AG08395 (cell line): ENCODE measurements at places on chromosomes 16 and 17.
A peak's percentile ranks its signal among the peaks of the same experiment; 100 is the strongest.

DNA sequence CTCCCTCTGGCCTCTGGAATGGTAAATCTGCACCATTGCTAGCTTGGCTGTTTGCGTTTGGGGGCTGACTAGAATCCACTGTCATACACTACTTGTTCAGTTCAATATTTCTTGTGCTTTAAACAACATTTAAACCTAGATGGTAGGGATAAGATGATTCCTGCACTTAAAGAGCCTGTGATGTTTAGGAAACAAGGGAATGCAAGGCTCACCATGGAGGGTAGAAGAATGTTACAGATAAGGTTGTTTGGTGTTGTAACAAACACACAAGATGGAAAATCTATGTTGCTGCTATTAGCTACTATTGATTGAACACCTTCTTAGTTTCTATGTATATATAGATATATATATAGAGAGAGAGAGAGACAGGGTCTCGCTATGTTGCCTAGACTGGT, 31.4 kb downstream of the YPEL2 start:
- DNase-seq, result no peak

DNA sequence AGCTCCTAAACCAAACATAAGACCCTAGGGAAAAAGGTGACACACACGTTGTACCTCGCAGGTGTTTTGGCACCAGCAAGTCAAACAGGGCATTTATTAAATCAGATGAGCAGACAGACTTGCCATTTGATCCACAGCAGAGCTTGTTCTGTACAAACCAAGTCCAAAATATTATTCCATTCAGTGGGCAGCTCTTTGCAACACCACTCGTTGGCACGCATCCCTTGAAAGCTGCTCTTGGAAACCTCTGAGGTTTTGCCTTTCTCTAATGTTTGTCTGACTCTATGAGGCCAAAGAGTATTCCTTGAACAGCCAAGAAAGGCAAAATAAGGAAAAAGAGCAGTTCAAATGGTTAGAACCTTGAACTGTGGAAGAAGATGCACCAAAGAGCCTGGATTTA, 12.7 kb downstream of the TMEM100 start:
- DNase-seq, result no peak

DNA sequence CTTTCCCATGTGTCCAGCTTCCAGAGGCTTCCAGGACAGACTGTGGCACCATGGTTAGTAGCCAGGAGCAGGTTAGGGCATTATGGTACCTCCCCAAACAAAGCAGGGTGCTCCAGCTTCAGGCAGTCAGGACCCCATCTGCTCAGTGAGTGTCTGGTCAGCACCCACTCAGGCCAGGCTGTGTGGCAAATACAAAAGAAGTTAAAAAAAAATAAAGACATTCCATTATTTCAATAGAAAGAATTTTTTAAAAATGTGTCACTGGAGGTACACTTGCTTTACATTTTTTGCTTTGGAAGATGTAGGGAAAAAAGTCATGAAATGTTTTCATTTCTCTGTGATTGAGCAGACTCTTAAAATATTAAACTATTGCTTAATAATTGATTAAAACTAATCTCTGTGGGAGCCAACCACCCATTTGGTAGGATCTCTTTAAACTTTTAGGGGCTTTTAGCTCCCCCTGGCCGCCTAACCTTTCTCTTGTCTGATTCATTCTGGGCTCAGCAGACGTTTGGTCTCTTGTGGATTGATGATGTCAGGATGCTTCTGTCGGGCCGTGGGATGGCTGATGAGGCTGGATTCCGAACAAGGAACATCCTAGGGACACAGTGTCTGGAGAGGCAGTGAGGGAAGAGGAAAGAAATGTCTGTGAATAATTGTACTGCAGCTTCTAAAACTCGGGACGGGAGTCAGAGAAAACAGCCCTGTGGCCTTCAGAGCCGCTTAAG, 28.4 kb upstream of the NPTX1 start:
- peak; percentile 83 for DNase-seq

DNA sequence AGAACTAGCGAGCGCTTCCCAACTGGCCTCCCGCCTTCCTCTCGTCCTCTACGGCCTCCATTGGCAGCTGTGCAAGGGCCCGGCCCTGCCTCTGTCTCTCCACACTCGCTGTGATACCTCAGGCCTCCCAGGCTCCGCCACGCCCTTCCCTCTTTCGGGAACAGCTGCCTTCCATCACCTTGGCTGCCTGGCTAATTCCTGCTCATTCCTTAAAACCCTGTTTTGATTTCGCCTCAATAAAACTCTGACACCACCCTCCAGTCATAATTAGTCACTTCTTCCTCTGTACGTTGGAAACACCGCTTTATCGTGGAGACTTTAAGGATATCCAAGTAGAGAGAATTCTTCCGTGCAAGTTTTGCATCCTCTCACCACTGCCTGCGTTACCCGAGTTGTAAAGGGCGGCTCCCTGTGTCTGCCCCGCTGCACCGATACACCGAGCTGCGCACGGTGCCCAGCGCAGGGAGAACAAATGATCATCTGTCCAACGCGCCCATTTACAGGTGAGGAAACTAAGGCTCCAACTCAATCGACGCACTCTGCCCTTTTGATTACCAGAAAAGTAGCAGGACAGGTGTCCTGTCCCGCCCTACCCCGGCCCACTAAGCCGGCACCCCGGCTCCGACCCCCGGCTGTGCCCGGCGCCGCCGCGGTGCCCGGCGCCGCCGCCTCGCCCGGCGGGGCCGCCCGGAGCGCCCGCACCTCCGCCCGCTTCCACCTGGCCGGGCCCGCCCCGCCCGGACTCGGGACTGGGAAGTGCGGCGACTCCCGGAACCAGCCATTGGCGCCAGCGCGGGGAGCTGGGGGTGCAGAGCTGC, 139.7 kb downstream of the SEC14L1 start:
- DNase-seq, result peak; percentile 19

- DNase-seq, result no peak
Measured at GRCh38 chr17:70355185-70355584, 185.9 kb downstream of the KCNJ2 start.

GRCh38 chr17:45009676-45010467, 41.6 kb downstream of the DCAKD start:
- DNase-seq, result no peak

DNA sequence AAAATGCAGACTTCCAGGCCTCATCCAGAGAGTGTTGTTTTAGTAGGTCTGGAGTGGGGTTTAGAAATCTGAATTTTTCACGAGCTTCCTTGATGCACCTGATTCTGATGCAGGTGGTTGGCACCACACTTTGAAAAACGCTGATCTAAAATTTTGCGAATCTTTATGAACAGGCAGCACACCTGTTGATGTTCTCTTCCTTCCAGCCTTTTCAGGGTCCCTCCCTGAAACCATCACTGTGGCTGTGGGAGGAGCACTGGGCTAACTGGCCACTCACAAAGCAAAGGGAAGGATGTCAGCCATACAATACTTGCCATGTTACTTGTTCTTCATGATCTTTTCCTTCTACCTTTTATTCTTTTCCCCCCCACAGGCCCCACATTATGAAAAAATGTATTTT, 14.2 kb downstream of the LDAF1 start:
- no peak for DNase-seq

DNA sequence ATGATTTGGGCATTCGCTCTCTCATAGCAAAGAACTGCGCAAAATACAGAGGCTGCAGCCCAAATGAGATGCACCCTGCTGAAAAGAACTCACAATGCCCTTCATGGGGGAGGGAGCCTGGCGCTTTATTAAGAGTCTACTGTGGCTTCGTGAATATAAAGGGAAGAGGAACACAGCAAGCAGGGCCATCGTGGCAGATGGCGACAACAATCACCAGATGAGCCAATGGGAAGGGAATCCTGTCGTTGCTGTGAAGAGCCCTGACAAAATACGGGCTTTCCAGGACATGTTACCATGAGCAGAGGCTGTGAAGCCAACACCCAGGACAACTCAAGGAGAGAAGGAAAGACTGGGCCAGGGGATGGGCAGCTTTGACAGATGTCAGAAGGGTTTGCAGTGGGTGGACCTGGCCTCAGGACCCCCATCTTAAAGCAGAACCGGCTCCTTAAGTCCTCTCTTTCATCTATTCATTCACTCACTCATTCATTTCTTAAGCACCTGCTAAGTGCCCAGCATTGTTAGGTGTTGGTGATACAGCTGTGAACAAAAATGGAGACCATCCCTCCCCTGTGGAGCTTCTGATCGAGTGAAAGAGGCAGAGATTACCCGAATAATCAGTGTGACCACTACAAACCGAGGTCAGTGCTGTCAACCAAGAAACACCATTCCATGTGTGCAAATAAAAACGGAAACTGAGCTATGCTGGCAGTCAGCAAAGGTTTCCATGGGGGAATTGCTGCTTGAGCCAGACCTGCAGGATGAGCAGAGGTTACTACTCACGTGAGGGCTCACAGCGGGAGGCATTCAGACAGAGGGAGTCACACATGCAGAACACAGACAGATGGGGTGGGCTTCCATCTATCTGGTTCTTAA, 125.8 kb downstream of the DYNLRB2 start:
- DNase-seq, result no peak

GRCh38 chr16:3876695-3877094, 3.8 kb downstream of the CREBBP start:
- peak; percentile 30 for DNase-seq

- no peak for DNase-seq
Measured at GRCh38 chr16:30060836-30061554, 4.6 kb upstream of the ALDOA start.

- no peak for DNase-seq
Measured at GRCh38 chr16:66206363-66206762, 160.1 kb upstream of the CDH5 start.

DNA sequence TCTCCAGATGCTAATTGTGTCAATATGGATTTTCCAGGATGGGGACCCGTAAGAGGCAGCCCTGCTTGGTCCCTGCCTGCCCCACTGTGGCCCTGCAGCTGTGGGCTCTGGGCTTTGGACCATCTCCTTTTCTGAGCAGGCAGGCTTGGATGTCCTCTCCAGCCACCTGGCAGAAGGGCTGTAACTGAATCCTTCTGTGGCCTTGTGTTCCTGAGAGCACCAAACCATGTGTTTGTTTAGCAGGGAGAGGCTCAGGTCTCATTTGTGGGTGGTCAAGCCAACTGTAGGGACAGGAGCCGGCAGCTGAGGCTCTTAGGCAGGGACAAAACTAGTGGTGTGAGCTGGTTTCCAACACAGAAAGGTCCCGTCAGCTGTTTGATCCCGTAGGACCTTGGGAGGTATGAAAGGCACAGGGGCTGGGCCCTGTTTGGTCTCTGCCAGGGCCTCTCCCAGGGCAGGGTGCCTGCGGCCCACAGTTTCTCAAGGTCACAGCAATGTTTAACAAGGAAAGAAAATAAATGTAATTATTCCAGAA, 18.5 kb downstream of the SEC14L5 start:
- no peak for DNase-seq

- no peak for DNase-seq
Measured at GRCh38 chr17:35879773-35880654, at the start of gene CCL5. Gene CCL5, minus strand, starts transcription at chr17:35880360.

DNA sequence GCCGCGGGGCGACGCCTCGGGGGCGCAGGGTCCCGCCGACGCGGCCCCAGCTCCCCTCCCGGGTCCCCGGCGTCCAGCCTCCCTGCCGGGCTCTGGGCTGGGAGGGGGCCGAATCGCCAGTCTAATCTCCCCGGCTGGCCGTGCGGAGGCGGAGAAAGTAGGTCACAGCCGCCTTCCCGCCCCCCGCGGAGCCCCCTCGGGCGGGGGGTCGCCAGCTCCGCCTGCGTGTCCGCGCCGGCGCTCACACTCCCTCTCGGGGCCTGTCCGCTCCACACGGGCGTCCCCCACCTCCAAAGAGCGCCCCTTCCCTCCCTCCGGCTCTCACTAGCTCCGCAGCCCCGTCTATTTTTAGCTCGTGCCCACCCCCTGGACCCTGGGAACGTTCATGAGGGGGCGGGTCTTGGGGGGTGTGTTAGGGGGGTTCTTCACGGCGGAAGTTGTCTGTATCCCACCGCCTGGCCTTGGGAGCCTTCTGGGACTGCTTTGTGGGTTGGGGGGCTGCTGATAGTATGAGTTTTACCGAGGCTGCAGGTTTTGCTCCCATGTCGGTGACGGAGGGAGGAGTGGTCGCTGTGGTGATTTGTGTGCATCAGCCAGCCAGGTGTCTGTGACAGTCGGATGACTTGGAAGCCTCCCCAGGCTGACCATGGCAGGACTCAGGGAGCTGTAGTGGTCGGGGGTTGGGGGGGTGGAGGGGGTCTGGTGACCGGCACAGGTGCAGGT, 1.1 kb downstream of the ATP1B2 start:
- no peak for DNase-seq

GRCh38 chr17:42047343-42047742, 3.1 kb downstream of the C17orf113 start:
- DNase-seq, result no peak

DNA sequence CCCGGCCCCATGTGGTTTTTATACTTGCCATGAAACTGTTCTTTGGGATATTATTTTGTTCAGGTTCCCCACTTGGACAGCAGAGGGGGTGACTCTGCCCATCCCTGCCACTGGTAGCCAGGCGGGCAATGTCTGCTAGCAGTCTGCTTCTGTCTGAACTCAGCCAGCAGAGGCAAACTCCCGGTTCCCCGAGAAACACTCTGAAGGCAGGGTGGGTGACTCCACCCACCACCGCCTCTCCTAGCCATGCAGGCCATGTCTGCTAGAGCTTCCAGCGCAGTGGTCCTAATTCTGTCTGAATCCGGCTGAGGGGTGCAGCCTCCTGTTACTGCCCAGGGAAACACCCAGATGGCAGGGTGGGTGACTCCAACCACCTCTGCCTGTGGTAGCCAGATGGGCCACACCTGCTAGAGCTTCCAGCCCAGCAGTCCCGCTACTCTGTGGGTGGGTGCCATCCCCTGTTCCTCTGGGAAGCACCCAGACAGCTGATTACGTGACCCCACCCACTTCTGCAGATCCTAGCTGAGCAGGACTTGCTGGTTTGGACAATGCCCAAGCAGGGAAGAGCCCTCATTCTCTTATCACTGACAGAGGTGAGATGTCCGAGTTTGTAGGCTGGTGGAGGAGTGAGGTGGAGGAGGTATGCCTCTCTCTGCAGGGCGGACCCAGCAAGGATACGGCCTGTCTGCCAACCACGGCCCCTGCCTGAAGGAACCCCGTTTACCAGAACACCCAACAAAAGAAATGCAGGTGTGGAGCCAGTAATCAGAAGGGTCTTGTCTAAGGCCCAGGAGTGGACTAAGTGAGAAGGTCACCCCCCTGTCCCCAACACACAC, 22.4 kb downstream of the NLRP1 start:
- no peak for DNase-seq

- DNase-seq, result no peak
Measured at GRCh38 chr17:49922095-49922494, 46.9 kb upstream of the DLX4 start.

GRCh38 chr17:74474043-74474792, 7.8 kb downstream of the CD300A start:
- DNase-seq, result no peak

- DNase-seq, result no peak
Measured at GRCh38 chr16:81040842-81041241, 5.2 kb downstream of the ATMIN start.

DNA sequence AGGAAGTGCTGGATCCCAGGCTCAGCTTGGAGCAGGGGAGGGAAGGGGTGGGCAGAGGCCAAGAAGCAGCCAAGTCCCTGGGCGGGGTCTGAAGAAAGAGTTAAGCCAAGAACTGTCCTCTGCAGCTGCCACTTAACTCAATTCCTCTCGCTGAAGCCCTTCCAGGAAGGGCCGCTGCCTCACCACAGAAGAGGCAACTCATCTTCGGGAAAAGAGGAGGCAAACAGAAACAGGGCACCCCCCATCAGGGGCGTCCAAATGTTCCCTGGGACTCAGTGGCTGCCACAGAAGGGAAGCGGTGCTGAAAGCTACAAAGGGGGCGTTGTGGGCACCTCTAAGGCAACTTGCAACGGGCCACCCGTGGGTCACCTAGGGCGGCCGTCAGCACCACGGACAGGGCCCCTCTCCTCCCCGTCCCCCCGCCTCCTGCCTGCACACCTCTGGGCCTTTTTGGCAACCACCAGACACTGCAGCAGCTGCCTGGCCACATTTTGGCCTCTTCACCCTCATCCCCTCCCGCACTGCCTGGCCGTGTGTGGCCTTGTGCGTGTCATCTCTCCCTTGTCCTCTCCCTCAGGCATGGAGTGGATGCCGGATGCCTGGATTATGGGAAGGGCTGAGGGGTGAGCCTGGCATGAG, 2.5 kb downstream of the TLCD3B start:
- no peak for DNase-seq
